ENCODE measurements at places on chromosomes 4 and X.

DNA sequence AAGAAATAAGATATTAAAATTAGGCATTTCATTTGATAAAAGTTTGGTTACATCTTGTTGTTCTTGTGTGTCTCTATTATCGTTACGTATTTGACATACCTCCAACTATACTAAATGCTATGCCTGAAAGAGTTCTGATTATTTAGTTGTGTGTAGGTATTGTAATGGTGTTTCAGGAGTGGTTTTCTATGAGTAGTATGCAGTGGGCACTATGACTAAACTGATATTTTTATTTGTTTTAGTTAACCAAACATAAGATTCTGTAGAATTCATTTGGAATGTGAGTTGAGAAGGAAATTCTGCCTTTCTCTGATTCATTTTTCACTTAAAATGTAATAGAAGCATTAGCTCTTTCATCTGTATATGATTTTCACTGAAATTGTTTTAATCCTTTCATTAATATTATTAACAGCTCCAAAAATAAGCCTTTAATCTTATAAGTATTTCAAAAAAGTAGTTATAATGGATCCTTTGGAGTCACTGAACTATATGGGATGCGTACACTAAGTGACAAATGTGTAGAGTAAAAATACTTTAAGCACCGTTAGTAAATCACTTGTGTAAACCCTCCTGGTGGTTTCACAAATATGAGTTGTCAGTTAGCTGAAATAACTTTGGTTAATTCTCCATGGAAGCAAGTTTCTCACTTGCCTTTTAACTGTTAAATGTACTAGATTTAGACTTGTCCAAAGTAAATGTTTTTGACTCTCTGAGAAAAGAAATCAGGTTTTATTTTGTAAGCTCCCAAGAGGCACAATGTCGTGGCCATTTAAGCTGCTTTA, 388.7 kb downstream of the ADGRL3 start:
- DNase-seq: no peak

GRCh38 chrX:97026406-97026805, 142.7 kb downstream of the RPA4 start:
- peak; percentile 51 for DNase-seq

DNA sequence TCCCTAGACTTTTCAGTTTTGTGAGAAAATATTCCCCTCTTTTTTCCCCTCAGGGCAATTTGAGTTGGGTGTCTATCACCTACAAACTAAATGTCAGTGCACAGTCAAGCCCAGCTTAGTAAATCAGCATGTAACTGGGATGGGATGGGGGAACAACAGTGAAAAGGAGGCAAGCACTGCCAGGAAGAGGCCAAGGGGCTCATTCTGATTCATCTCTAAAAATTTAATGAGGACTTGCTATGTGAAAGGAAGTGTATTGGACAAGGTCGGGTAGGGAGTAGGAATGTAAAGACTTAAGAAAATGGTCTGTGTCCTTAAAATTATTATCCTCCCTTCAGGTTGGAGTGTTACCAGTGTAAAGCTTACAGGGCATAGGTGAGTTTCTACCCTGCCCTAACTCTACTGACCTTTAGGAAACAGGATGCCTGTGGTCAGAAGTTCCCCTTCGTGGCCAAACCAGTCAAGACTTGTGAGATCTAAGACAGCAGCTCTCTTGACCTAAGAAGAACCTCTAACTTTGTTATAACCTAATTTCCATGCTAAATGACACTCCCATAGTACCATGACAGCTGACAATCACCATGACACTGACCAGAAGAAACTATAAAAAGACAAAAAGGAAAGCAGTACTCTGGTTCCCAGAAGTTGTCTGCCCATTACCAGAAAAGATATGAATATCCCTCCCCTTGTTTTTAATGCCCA, 194.4 kb upstream of the LDB2 start:
- DNase-seq: no peak

GRCh38 chr4:77500801-77501200, 104.8 kb upstream of the CXCL13 start:
- DNase-seq: no peak

- no peak for DNase-seq
These were observed 233.4 kb downstream of the MAML3 start for GRCh38 chr4:139920486-139921002.

GRCh38 chrX:145816601-145817315, 871 bp upstream of the SLITRK2 start:
- DNase-seq: no peak

DNA sequence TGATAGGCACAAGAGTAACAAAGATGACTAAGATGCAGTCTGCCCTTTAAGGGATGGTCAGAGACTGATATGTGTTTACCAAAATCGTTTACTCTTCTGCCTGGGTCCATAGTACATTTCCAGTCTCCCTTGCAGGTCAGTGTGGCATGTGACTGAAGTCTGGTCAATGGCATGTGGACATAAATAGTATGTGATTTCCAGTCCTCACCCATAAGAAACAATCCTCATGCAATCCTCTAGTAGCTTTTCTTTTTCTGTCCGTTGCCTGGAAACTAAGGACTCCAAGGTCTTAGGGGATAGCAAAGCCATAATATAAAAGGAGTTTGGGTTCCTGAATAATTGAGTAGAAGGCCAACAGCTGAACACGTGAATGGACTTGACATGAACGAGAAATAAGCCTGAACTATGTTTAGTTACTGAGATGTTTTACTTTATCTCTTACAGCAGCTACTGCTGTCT, 1.1 kb downstream of the SLC9B2 start:
- DNase-seq: no peak

All from NCI-H2081 (cell line).